ENCODE measurements at places on chromosomes 6 and 20.
A peak's percentile ranks its signal among the peaks of the same experiment; 100 is the strongest.

DNA sequence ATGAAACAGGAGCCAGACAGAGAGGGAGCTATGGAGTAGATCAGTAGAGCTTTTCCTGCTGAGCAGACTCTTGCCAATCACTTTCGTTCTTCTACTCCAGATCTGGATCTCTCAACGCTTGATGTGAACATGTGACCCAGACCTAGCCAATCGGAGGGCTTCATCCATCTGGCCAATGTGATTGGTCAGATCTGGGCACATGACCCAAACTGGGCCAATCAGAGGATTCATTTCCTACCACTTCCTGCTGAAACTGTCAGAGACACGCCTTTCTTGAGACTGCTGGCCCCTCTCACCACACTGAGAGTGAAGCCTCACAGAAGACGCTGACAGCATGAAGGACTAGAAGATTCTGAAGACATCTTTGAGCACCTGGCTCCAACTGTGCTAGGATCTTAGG, 44.2 kb upstream of the ZMYND8 start:
- DNase-seq = no peak

DNA sequence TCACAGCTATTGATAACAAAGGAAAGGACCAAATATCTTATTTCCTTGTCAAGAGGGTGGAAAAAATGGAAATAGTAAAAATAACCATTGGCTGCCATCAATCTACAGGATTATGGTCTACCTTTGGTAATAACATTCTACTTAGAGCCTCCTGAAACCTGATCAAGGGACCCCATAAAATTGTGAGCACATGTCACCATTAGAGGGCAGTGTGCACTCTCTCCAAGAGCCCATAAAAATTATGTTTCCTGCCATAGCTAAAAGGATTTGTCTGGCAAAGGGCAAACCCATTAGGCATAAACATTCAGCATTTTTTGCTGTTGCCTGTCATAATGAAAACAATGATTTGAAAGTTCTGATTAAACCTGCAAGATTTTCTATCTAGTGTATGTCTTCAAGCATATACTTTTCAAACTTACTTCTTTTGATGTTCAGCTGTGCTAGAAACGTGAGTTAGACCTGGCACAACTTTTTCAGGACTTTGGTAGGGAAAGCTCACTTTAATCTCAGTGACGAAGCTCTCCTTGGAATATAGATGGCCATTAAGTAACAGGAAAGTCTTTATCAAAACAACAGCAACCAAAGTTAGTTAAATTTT, 120.7 kb upstream of the ZFP64 start:
- peak; percentile 54 for DNase-seq

DNA sequence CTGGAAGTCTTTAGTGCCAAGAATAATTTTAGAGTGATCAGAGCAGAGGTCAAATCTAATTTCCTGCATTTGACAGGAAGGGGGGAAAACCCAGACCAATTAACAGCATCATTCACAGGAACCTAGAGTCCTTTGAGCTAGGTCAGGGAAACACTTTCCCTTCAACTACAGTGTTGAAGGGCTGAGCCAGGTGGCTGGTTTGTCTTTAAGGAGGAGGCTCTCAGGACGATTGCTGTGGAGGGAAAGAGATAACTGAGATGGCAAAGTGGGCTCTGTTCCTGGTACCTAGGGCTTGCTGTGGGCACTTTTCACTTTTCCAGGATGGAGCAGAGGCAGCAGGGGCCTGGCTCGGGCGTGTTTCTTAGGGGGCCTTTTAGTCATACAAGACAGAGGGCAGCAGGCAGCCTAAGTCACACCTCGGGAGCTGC, 111.9 kb downstream of the SCML4 start:
- no peak for DNase-seq

DNA sequence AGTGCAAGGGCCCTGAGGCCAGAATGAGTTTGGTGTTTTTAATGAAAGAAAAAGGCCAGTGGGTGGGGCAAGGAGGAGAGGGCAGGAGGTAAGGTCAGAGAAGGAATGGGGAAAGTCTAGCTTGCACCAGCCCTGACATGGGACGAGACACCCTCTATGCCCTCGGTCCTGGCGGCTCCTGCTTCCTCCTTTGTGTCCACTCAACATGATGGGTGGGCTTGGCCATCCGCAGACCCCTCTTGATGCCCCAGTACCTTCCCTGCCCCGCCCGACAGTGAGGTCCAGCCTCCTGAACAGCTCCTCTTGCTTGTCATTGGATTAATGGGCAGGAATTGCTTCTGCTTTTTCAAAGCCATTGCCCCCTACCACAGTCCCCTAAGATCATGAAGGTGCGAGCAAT, 33.6 kb upstream of the ANGPT4 start:
- DNase-seq = no peak

- no peak for DNase-seq
Measured at GRCh38 chr6:161442420-161442819, 168.6 kb upstream of the AGPAT4 start.

DNA sequence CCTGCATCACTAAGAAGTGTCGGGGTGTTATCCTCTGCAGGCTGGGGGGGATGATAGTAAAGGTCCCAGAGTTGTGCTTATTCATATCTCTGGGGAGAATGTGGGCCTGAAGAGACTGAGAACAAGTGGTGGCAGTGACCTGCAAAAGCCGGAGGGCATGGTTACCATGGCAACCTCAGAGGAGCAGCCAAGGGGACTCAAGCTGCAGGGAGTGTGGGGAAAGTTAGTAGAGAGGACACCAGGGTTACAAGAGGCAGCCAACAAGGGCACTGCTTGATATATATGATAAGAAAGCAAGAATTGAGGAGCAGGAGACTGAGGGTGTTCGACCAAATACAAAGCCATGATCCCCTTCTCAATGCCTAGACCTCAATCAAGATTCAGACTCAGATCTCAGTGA, 46.1 kb downstream of the HLA-F start:
- no peak for DNase-seq

- no peak for DNase-seq
Measured at GRCh38 chr20:53916173-53916512, 154.3 kb downstream of the BCAS1 start.

GRCh38 chr20:24684956-24685691, 215.7 kb downstream of the SYNDIG1 start:
- DNase-seq = no peak

DNA sequence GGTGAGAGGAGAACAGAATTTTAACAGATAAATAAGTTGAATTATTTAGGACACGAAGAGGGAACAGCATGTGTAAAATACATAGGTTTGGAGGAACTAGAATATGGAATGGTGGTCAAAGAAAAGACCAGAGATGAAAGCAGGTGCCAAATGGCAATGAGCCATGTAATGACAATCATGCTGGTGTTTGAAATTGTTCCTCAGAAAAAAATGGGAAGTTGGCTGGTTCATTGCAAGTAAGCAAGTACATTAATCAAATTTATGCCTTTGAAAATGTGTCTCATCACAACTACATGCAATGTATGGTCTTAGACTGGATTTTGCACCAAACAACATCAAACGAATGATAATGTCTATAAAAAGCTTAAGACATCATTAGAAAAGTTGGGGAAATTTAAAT, 83.3 kb downstream of the SPTLC3 start:
- no peak for DNase-seq

GRCh38 chr6:77290798-77291197, 172.5 kb downstream of the HTR1B start:
- DNase-seq = no peak

- no peak for DNase-seq
Measured at GRCh38 chr6:4342407-4343137, 207.2 kb upstream of the ECI2 start.

- no peak for DNase-seq
Measured at GRCh38 chr20:1286267-1287024, 20.4 kb downstream of the SNPH start.

DNA sequence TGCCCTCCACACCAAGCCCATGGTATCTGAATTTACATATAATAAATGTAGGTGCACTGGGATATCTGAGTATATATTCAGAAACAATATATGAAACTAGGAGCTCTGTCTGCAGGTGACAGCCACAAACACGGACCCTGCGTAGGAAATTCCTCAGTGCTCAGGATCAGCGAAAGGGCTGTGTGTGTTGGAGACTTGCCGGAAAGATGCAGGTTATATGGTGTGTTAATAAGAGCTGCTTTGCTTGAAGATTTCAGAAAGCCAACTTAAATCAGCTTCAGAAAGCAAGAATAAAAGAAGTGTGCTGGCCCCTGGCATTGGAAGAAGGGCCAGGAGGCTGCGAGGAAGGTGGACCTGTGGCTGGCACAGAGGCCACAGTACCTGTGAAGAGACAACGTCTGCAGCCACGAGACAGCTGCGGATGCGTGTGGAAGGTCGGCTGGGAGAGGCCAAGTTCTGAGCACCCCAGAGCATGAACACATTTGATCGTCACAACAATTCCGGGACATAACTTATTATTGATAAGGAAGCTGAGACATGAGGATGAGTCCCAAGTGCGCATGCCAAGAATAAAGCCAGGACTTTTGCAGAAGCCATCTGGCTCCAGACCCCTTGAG, 183.2 kb downstream of the DLL1 start:
- DNase-seq = no peak

DNA sequence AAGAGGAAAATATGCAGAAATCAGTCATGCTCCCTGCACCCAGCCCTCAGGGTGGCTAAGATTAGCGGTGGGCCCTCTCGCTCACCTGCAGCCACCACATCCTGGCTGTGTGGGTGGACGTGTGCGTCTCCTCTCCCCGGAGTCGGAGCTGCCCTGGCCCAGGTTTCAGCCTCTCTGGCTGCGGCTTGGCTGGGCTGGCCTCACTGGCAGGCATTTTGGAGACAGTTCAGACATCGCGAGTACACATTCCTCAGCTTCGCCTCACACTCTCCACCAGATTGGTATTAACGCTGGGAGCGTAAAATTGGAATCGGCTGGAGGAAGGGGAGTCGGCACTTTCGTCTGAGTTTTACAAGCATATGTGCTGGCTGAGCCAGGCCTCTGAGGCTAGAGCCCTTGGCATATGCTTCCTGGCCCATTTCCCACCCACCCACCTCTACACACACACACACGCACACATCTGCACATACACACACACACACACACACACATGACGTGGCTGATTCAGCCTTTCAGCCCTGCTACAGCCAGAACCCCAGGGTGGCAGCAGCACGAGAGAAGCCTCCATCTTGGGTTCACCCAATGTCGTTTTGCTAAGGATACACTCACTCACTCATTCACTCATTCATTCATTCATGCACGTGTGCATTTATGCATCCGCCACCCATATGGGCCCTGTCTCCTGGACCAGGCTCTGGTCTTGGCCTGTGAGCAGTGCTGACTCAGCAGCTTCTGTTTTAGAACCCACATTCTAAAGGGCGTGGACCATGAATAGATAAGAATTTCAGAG, 42.9 kb downstream of the BCAS4 start:
- no peak for DNase-seq

- no peak for DNase-seq
Measured at GRCh38 chr20:24736131-24736843, 212.8 kb upstream of the CST7 start.

GRCh38 chr6:149086363-149086762, 231.1 kb upstream of the TAB2 start:
- DNase-seq = no peak

- DNase-seq = no peak
Measured at GRCh38 chr6:45256697-45257695, 71.1 kb upstream of the RUNX2 start.

All from activated naive CD4-positive, alpha-beta T cell treated with anti-CD3 and anti-CD28 coated beads, Interleukin-2, amount 50 U/mL, for 16 hours (primary cell).